ENCODE measurements at places on chromosomes 11 and 22.

GRCh38 chr11:124752471-124753102 is 532 bp upstream of the VSIG2 start:
- DNase-seq, result no peak

- DNase-seq, result no peak
Observed at GRCh38 chr11:34613552-34614056, 7.3 kb upstream of the EHF start.

DNA sequence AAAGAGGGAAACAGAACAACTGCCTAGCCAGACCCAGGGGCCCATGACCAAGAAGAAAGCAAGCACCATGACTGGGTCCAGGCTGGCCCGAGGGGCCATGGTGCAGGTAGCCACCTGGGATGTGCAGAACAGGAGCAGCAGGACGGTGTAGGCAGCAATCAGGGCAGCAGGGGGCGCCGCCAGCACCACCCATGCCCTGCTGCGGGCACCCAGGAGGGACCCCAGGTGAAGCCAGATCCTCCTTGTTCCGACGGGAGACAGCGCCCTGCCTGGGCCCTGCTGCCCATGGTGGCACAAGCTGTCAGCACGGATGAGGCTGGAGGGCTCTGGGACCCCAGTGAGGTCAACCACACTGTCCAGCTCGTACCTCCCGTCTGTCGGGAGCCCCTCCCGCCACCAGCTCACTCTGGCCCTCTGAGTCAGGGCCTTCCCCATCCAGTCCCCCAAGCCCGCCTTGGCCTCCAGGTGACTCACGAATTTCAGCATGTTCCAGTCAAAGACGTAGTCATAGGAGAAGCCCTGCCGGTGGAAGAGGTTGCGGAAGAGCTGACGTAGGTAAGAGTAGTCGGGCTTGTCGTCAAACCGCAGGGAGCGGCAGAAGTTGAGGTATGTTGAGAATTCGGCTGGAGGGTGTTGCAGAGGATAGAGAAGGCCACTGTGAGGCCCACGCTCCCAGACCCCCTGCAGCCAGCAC is 18.8 kb downstream of the CSNK1E start:
- DNase-seq, result no peak

DNA sequence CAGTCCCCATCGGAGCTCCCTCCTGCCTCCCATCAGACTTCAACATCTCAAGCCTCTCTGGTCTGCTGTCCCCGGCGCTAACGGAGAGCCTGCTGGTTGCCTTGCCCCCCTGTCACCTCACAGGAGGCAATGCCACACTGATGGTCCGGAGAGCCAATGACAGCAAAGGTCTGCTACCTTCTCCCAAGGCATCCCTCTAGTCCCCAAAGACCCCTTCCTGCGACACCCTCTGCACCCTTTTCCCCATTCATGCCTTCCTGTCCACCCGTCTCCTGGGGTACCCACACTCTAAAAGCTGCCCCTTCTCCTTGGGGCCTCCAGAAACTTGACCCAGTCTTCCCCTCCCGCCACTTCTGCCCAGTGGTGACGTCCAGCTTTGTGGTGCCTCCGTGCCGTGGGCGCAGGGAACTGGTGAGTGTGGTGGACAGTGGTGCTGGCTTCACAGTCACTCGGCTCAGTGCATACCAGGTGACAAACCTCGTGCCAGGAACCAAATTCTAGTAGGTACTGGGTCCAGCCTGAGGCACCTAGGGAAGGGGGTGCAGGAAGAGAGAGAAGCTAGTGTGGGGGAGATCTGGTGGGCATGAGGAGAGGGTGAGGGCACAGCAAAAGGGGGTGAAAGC is 860 bp downstream of the UPK2 start:
- no peak for DNase-seq

DNA sequence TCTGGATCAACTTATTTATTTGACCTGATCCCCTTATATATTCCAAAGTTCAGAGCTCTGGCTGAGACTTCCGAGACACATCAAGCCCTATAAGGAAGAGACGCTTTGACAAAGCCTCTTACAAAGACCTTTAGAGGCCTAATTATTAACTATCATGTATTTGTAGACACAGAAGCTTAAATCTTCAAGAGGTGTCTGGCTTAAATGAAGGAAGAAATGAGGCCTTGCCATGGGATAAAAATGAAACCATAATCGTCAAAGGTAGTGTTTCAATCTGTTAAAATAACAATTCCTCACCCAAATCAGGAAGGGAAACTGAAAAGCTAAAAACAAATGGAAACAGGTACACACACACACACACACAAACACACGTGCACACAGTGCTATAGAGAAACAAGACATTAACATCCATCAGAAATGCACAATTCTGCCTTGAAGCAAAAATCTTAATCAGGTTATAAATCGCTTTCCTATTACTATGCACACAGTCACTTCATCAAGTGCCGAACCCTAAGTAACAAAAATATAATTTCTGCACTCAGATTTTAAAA is 50.2 kb downstream of the PITPNB start:
- no peak for DNase-seq

GRCh38 chr11:126006068-126006467 is 56.6 kb downstream of the CDON start:
- DNase-seq, result no peak

GRCh38 chr11:116162886-116163230 is 609.9 kb downstream of the BUD13 start:
- DNase-seq, result peak; percentile 17

DNA sequence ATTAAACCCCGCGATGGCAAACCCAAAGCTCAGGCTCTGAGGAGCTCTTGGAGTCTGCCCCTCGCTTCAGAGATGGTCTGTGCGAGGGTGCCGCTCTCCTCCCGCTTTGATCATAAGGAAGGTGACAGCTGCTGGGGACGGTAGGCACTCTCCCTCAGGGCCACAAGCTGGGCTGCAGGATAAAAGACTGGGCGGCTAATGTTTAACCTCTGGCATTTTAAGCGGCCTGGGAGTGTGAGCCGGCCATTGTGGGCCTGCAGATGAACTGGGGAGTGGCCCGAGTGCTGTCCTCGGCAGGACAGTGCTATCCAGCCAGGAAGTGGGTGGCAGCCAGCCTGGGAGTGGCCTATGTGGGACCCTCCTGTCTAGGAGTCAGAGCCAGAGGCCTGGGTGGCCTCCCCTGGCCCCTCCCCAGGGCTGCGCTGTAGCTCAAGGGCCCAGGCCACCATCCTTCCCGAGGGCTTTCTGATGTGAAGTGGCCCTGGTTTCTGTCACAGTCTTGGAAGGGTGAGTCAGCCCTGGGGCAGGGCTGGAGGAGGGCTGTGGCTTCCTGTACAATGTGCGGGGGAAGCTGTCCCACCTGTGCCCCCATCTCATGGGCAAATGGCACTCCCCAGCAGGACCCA is 58.7 kb upstream of the PRODH start:
- no peak for DNase-seq

DNA sequence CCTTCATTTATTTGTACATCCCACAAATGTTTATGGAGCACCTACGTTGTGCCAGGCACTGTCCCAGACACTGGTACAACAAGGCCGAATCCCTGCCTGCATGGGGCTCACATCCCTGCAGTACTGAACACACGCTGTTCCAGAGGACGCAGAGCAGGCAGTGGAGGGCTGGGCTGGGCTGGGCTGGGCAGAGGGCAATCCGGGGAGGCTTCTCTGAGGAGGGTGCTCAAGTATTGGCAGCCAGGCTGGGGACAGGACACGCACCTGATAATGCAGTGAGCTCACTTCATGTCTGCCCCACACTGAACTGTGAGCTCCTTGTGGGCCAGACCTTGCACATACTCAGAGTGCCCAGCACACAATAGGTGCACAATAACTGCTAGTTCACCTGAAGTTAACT is 34.1 kb downstream of the CYTH4 start:
- DNase-seq, result no peak

DNA sequence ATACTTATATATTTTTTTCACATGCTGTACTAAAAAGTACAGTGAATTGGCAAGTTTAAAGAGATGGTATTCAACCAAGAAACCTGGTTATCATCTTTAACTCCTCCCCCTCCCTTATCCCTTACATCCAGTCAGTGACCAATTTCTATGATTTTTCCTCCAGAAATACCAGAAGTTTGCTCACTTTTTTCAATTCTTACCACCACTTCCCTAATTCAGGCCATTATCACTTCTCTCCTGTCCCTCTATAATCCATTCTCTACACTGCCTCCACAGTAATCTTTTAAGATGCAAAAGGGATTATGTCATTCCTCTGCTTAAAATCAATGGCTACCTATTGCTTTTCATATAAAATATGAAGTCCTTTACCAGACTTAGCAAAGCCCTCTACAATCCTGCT is 62.8 kb downstream of the CEP57 start:
- DNase-seq, result no peak

DNA sequence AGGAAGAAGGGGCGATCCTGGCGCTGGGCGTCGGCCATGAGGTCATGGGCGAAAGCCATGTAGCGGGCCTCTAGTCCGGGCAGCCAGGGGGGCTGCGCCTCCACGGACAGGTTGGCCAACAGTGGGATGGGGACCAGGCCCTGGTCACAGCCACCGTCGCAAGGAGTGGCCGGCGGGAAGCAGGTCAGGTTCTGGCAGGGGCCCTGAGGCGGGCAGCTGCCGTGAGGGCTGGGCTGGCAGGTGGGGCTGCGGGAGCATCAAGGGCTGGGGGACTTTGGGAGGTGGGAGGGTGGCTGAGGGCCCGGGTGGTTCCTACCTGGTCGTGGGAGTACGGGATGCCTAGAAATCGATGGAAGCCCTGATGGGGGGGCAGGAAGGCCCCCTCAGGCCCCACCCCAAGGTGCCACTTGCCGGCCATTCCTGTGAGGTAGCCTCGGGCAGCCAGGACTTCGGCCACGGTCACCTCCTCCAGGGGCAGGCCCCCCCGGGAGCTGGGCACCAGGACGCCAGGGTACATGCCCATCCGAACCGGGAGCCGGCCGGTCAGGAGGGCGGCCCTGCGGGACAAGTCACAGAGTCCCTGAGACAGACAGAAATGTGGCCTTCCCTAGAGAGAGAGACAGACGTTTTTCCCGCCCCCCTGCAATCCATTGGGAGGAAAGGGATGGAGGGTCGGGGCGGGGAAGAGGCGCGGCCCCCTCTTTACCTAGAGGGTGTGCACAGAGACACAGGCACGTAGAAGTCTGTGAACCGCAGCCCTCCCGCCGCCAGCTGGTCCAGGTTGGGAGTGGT is 906 bp downstream of the ARSA start:
- no peak for DNase-seq

DNA sequence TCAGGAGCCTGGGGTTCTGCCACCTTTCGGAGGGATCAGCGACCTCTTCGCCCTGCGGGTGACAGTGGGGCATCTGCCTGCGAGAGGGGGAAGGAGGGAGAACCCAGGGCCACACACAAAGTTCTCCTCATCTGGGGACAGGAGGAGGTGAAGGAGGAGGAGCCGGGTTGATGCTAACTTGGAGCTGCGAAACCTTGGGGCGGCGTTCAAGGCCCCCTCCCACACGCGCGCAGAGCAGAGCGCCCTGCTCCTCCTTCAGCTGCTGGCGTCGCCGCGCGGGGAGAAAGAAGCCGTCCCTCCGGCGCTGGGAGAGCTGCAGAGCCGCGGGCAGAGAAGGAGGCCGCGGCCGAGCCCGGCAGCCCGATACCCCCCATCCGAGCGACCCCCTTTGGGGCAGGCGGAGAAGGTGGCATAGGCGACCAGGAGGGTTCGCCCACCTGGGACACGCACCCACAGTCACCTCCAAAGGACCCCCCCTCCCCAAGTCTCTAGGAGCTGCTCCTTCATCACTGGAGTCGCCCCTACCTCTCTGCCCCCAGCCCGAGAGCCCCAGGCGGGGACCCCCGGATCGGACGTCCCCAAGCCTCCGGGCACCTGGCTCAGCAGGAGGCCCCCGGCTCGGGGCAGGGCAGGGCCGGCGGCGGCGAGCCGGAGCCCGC is at the start of gene RASD2:
Gene RASD2, plus strand, starts transcription at position 237 of the 659 bp plus-strand sequence. CDS start 5,979 bp downstream, outside the sequence.
- peak; percentile 85 for DNase-seq

- no peak for DNase-seq
Observed at GRCh38 chr11:129747071-129747470, 68.6 kb upstream of the TMEM45B start.

DNA sequence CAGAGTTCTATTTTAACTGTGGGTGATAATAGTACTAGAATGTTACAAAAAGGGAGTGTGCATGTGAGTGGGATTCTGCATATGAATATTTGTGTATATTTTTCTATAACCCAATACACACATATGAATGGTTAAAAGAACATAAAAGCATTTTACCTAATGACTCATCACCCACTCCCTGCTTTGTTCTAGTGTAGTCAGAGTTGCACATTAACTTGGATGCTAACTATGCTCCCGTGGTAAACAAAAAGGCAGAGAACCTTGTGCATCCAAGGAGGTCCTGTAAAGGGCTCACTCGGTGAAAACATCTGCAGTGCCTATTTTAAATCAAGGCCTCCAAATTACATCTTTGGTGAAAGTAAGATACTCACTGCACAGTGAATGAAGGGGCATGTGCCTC is 1289.4 kb downstream of the LRRC4C start:
- DNase-seq, result no peak

DNA sequence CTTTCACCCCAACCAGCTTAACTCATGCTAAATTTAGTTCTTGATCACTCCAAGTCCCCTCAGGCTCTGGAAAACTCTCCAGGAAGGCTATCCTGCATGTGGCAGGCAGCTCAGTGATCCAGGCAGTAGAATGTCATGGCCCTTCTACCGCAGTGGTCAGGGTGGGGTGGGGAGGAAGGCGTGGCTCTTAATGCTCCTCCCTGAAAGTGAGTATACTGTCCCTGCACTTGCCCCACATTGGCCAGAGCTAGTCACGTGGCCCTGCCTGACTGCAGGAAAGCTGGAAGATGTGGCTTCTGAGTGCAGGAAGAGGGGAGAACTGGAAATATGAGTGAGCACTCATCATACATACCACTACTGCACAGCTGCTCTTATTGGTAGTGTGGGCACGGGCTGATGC is 102.1 kb downstream of the GRAMD1B start:
- DNase-seq, result no peak

DNA sequence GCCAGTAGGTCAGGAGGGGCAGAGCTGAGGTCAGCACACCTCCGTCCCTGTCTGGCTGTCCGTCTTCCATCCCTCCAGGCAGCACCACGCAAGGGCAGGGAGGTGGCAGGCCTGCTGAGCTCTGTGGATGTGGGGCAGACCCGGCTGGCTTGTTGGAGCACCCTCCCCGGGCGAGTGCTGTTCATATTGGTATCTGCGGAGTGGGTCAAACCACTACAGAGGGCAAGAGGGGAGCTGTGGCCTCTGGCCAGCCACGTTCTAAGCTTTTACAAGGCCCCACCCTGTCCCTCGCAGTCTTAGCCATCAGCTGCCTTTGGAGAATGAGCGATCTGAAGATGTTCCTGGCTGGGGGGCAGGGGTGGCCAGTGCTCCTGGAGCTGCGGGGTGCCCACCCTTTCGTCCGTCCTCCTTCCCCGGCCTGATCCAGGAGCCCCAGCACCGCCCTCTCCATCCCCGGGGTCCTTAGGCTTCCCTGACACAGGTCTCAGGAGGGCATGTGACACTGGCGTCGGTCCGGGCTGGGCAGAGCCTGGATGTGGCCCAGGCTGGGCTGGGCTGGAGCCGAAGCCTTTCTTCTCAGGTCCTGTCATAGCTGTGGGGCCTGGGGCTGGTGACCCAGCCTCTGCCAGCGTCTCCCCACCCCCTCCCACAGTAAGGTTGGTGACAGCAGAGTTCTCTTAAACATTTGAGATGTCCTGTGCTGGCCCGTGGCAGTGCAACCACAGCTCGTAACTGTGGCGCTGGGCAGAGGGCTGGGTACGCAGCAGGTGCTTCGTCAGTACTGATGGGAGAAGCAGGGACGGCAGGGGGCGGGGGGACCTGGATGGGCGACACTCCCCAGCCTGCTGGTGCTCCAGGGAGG is 31.7 kb upstream of the GRAMD4 start:
- DNase-seq, result no peak

- DNase-seq, result no peak
Observed at GRCh38 chr11:104526006-104526405, 362.1 kb upstream of the PDGFD start.

- no peak for DNase-seq
Observed at GRCh38 chr11:78425399-78426070, 7.9 kb upstream of the GAB2 start.
